ENCODE measurements at places on chromosomes 1 and 21.
A peak's percentile ranks its signal among the peaks of the same experiment; 100 is the strongest.

- no peak for DNase-seq
Measured at GRCh38 chr1:233613252-233614172, at the start of gene KCNK1. KCNK1 (plus strand) TSS chr1:233614106; CDS start chr1:233614172, 66 bp downstream.

- DNase-seq, result peak; percentile 39
Measured at GRCh38 chr21:28781602-28782276, 210.9 kb downstream of the LTN1 start.

GRCh38 chr1:169586395-169587255 is at the start of gene F5:
F5 (minus strand) TSS chr1:169586481; CDS start chr1:169586386, 95 bp downstream.
- peak; percentile 16 for DNase-seq

DNA sequence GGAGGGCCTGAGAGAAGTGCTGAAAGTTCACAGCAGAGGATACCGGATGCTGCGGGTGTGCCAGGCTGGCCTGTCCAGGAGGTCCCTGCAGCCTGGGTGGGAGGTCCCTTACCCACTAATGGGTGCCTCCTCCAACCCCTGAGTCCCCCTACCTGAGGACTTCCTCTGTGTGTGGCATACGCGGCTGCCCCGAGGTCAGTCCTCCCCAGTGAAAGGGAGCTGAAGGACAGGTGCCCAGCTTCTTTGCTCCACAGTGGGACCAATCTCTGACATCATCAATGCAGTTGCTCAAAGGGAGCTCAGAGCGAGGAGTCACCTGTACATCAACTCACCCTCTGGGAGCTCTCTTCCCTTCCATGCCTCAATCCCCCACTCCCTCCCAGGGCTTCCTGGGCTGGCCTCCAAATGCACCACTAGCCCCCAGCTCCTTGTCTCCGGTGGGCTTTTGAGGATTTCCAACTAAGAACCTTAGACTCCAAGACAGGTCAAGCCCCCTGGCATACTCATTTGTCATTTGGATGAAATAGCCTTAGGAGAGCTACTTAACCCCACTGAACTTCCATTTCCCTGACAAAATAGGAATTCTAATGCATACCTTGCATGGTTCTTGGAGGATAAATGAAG is 53.9 kb downstream of the PDE9A start:
- no peak for DNase-seq

DNA sequence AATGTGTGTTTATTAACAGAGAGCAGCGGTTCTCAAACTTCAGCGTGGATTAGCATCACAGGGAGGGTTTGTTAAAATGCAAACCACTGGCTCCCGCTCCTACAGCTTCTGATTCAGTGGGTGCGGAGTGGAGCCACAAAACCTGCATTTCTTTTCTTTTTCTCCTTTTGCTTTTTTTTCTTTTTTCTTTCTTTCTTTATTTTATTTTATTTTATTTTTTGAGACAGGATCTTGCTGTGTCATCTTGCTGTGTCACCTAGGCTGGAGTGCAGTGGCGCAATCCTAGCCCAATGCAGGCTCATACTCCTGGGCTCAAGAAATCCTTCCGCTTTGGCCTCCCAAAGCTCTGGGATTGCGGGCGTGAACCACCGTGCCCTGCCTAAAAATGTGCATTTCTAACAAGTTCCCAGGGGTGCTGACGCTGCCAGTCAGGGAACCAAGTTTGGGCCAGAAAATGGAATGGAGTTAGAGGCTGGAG is 20.9 kb upstream of the SLC1A7 start:
- DNase-seq, result no peak

- DNase-seq, result no peak
Measured at GRCh38 chr1:115118086-115118485, 28.8 kb upstream of the TSPAN2 start.
